Muscle of arm (tissue), 14 donors: ENCODE measurements at places on chromosomes 12 and 14. TPM values are rescaled to one million over a fixed set of nuclear protein-coding genes. Genes with fewer than 3 reads are reported as not detected.

LHX5 gene
- polyA plus RNA-seq, result not detected

EXOC3L4 gene
- polyA plus RNA-seq, result 1.2 TPM

DNA sequence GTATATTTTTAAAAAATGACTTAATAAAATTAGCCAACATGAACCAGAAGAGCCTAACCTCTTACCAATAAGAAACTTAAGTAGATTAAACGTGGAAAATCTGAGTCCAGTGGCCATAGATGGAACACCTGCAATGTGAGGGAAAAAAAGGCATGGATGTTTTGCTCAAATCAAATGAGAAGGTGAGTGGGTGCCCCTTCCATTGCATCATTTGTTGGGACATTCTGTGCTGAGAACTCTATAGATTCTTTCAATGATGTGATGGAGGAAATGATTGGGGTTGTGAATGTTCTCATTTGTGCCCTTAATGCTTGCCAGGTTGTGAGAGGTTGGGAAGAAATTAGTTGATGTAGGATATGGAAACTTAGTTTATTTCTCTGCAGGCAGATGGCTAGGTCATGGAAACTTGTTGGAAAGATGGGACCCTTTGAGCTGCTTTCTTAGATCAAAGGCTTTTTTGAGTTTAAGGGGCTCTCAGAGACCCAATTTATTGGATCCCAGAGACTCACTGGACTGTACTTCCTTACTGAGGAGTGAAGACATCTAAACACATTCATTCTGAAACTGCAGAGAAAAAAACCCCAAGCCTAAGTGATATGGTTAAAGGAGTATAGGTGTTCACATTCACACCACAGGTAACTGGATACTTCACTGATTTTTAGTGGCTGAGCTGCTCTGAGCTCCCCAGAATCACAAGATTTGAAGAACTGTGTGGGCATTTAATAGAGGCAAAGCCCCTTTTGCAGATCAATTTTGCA is 95.9 kb downstream of the DACT1 start:
- no peak for DNase-seq

GRCh38 chr14:77786148-77786547 is 13.8 kb upstream of the ADCK1 start:
- no peak for DNase-seq

- no peak for DNase-seq
Measured at GRCh38 chr14:84806622-84807021, 723.3 kb upstream of the FLRT2 start.
